Astrocyte of the spinal cord (primary cell): ENCODE measurements at places on chromosomes 13 and 19.

DNA sequence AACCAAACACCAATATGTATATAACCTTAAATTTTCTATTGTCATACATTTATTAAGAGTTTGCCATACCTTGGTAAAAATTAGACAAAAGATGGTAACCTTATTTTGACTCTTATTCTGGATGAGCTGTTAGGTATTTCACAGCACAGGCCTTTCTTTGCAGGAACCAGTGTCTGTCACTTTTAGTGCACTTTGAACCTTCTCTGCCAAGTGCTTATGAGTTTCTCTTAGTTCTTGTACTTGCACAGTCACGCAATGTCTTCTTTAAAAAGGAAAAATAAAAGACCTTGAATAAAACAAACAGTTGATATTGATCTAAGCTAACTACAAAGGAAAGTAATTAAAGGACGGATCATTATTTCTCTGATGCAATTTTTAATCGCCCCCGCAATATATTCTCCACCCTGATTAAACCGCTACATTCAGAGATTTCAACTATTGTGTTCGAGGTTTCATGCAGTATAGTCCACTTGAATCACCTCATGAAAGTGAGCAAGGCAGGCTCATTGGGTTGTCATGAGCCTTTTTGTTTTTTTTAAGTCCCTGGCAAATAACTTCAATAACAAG is 534.5 kb downstream of the KLF5 start:
- DNase-seq = no peak

GRCh38 chr13:23852351-23852750 is 36.8 kb downstream of the MIPEP start:
- DNase-seq = no peak

- no peak for DNase-seq
Measured at GRCh38 chr19:44607049-44607448, 6.3 kb upstream of the IGSF23 start.

GRCh38 chr13:58467176-58467575 is 835.6 kb downstream of the PCDH17 start:
- DNase-seq = no peak

DNA sequence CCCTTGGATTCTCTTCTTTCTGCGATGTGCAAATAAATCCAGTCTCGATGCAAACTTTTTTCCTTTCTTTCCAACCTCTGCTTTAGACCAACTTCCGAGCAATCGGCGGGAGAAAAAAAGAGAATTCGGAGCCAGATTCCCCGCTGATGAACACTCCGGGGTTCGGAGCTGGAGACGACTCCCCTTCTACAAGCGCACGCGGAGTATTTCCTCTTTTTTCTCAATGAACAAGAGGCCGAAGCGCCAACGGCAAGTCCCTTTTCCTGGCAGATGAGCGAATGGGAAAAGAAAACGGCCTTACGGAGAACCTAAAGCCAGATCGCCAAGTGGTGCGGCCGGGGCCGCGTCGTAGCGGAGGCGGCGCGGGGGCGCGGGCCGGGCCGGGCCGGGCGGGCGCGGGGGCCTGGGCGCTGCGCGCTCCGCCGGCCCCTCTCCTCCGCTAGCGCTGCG is 250 bp downstream of the SPRY2 start:
- peak; percentile 67 for DNase-seq

DNA sequence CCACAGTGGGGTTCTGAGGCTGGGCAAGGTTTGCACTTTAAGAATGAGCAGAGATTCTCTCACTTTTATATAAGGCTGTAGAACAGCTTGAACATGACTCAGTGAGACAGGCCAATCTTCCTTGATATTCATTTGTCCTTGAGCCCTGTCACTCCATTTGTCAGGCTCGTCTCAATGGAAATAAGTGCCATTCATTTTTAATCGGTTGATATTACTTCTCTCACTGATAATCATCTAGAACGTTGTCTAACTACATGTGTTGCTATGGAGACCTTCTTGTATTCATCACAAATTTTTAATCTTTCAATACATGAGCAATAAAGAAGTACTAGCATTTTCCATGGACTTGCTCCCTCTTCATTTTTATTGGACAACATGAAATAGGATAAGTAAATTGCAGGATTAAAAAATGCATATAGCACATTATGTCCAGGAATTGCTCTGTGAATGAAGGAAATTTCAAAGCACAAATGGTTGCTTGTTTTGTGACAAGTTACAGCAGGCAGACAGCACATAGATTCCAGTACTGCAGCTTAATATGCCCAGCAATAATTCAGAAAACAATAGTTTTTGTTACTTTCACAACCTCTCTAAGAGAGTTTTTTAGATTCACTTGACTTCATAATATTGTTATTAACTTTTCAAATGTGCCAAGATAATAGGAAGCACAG is 1178.4 kb upstream of the ATXN8OS start:
- no peak for DNase-seq

DNA sequence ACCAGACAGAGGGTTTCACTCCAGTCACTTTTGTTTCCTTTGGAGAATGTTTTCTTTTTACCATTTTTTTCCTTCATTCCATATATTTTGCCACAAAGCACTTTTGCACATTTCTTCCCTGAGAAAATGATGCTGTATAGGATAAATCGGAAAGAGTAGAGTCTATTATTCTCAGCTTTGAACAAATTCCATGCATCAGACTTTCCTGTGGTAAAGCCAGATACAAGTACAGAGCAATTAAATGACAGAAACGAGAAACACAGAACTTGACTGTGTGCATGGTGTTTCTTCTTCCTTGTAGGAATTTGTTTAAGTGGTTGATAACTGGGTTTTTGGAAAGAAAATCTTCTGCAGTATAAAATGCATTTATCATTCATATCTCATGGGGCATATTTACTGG is 107.4 kb upstream of the CSNK1A1L start:
- DNase-seq = no peak

- DNase-seq = no peak
Measured at GRCh38 chr13:71685072-71685471, 181.9 kb downstream of the DACH1 start.

DNA sequence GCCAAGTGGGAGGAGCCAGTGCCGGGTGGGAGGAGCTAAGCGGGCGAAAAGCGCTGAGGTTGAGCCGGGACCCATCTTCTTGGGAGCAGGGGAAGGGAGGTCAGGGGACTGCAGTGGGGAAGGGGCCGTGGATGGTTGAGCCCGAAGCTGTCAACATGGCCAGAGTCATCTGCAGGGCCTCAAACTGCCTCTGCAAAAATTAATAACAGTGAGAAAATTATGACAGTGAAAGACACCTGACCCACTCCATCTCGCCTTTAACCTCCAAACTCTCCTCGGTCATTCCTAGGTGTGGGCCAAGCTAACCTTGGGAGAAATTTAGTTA is 30.1 kb downstream of the ZNF557 start:
- DNase-seq = no peak

GRCh38 chr13:32259116-32259515 is 56.0 kb downstream of the ZAR1L start:
- DNase-seq = no peak

DNA sequence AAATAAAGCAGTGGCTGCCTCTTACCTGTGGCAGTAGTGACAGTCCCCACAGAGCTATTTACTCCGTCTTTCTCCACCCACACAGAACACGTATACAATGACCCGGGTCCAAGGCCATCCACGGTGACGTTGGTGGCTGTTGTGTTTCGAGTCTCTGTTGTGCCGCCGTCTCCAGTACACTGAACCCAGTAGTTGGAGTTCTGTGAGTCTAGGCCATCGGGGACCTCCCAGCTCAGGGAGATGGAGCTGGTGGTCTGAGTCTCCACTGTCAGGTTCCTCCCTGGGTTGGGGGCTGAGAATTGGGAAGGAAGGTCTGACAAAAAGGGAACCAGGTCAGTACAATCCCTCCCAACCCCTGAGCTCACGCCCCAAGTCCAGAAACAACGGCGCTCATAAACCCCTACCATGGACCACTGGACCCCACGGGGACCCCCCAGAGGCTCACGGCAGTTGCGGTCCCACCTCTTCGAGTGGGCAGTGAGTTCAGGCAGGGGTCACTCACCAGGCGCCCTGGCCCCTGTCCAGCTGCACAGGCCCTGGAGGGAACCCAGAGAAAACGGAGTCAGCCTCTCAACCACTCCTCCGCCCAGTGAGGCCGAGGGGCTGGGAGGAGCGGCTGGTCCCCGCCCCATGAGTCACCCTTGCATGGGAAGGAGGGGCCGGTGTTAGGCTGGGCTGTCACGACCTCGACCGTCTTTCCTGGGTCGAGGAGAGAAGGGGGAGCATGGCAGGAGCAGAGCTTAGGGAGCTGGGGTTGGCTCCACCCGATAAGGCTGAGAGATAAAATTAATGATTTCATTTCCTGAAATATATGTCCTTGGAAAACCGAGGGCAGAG is 2.4 kb downstream of the PTPRH start:
- DNase-seq = peak; percentile 87

- DNase-seq = peak; percentile 96
Measured at GRCh38 chr19:13022859-13023636, 27.8 kb downstream of the NFIX start.

GRCh38 chr19:4304538-4305256 is at the start of gene FSD1:
Gene FSD1, plus strand, starts transcription at chr19:4304598. Its CDS starts 149 bp downstream, at chr19:4304747.
- DNase-seq = peak; percentile 42

- DNase-seq = peak; percentile 93
Measured at GRCh38 chr13:67048084-67048820, 181.9 kb downstream of the PCDH9 start.

GRCh38 chr13:97932036-97932435 is 21.4 kb upstream of the IPO5 start:
- no peak for DNase-seq

GRCh38 chr13:35473802-35474201 is 2.7 kb downstream of the MAB21L1 start:
- no peak for DNase-seq

- peak; percentile 71 for DNase-seq
Measured at GRCh38 chr19:38033658-38034491, 126.9 kb downstream of the SIPA1L3 start.

DNA sequence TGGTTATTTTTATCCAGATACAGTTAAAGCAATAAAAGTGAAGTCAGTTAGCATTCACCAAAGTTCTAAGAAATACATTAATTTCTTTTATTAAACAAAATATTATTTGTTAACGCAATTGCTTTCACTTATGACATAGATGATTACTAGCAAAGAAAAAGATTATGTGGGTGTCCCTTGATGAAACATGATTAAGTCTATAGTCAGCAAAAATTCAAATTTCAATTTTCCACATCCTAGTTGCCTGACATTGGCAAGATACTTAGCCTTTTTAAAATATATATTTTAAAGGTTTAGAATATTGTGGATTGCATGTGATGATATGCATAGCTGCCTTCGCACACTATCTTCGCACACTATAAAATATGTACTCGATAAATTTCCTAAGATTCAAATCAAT is 1780.5 kb upstream of the MIR17HG start:
- no peak for DNase-seq

GRCh38 chr13:39373145-39373544 is 229.8 kb downstream of the LHFPL6 start:
- DNase-seq = no peak

DNA sequence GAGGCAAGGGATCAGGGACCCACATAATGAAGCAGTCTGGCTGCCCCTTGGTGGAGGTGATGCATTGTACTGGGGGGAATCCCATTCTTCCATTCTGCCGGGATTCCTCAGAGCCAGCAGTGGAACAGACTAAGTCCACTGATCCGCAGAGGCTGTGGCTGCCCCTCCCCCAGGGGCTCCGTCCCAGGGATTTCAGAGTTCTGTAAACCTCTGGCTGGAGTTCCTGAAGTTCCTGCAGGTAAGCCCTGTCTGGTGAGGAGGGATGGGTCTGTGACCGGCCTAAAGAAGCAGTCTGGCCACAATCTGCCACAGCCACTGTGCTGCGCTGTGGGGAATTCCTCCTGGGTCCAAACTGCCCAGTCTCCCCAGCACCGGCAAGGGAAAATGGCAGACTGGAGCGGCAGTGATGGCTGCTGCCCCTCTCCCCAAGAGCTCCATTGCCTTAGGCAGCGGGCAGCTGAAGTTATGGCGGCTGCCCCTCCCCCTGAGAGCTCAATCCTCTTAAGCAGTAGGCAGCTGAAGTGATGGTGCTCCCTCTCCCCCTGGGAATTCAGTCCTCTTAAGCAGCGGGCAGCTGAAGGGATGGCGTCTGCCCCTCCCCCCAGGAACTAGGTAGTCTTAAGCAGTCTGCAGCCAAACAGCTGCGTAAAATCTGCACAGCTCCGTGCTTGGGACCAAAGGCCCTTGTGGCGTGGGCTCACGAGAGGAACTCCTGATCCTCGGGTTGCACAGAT is 155.7 kb downstream of the PCDH17 start:
- no peak for DNase-seq

GRCh38 chr19:12453495-12453894 is 12.7 kb upstream of the ZNF443 start:
- DNase-seq = no peak

- DNase-seq = peak; percentile 28
Measured at GRCh38 chr13:66926851-66927524, 303.1 kb downstream of the PCDH9 start.

DNA sequence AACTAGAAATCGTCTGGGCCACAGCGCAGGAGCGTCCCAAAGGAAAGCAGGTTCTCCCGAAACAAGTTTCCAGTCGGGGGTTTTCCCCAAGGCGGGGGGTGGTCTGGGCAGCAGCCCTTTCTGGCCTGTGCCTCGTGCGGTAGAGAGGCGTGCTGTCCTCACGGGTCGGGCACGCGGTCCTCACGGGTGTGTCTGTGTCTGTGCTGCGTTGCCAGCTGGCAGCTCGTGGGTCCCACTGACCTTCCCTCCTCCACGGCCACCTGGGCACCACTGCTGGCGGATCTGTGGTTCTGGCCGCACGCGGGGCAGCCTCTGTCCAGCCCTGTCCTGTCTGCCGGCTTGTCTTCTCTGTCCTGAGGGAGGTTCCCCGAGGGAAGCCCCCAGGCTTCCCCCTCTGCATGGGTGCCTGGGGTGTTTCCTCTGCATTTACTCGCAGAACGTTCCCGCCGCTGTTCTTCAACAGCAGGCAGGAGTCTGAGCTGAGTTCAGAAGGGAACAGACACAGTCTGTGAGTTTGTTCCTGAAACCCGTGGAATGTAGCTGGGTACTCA is 98.2 kb upstream of the MCF2L start:
- DNase-seq = no peak

DNA sequence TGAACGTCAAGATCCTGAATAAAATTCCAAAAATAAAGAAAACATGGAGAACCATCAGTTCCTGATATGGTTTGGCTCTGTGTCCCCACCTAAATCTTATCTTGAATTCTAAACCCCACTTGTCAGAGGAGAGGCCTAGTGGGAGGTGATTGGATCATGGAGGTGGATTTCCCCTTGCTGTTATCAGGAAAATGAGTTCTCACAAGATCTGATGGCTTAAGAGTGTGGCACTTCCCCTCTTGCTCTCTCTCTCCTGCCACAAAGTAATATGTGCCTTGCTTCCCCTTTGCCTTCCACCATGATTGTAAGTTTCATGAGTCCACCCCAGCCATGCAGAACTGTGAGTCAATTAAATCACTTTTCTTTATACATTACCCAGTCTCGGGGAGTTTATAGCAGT is 827.4 kb downstream of the GPC5 start:
- no peak for DNase-seq

- peak; percentile 10 for DNase-seq
Measured at GRCh38 chr13:69970520-69970919, 137.1 kb upstream of the ATXN8OS start.
